Activated gamma-delta T cell (primary cell): ENCODE measurements at places on chromosomes 4 and X.

GRCh38 chr4:111120191-111120590 lies 497.3 kb upstream of the PITX2 start:
- no peak for DNase-seq

DNA sequence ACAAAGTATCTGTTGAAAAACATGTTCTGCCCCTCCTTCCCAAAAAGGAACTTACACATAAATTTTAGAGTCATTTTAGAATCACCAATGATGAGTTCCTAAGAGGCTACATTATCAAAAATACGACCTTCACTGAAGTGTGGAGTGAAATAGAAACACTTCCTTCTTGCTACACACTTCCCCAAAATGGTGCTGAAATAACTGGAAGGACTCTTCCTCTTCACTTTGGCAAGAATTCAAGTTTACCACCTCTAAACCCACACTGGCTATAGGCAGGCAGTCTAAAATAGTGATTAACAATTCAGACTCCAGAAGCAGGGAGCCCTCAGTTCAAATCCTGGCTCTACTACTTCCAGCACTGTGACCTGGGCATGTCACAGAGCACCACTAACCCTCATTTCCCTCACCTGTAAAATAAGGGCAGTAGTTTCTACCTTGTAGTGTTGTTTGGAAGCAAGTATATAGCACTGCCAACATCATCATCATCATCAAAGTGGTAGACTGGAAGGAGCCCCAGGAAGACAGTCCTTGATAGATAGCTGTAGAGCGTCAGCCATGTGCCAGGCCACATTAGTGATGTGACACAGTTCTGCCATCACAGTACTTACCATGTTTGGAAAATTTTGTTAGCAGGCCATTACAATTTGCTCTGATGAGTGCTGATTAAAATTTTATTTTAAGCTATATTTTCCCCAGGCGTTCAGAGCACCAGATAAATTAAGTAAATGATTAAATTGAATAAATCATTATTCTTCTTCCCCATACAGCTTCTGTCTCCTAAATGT lies 103.3 kb downstream of the PARM1 start:
- no peak for DNase-seq

- DNase-seq = no peak
Measured at GRCh38 chrX:49704691-49705404, 9.1 kb upstream of the PAGE1 start.

DNA sequence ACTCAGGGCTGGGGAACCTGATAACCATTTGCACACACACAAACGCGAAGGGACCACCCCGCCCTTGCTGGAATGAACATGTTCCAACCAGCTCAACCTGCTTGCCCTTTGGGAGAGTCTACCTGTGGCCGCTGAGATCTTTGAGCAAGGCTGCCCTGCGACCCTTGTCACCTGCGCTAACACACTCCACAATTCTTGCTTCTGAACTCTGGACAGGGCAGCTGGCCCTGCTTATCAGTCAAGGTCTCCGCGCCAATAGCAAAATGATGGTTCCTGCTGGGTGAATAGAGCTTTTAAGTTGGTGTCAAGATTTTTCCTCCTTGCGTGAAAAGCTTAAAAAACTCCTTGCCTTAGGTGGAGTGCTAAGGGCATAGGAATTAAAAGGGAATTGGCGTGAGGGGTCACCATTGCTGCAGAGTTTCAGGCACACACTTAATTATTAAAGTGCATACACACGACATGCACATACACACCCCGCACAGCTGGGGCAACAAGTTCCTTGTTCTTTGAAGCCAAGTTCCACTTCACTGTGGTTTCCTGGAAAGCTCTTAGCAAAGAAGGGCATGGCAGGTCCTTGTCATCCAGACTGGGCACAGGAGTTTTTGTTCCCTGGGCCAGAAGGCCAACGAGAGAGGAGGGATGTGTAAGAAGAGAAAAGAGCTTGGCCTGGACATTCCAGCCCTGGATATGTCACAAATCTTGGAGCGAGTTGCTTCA lies 207.7 kb downstream of the STIM2 start:
- no peak for DNase-seq

GRCh38 chrX:51420610-51421009 lies 75.8 kb downstream of the NUDT11 start:
- DNase-seq = no peak

GRCh38 chr4:79673377-79673776 lies 265.3 kb upstream of the GK2 start:
- DNase-seq = no peak

- no peak for DNase-seq
Measured at GRCh38 chr4:1714303-1715001, 2.3 kb upstream of the SLBP start.

GRCh38 chr4:150683775-150684350 lies 101.9 kb downstream of the MAB21L2 start:
- no peak for DNase-seq

GRCh38 chr4:17894421-17894820 lies 83.6 kb downstream of the NCAPG start:
- no peak for DNase-seq

DNA sequence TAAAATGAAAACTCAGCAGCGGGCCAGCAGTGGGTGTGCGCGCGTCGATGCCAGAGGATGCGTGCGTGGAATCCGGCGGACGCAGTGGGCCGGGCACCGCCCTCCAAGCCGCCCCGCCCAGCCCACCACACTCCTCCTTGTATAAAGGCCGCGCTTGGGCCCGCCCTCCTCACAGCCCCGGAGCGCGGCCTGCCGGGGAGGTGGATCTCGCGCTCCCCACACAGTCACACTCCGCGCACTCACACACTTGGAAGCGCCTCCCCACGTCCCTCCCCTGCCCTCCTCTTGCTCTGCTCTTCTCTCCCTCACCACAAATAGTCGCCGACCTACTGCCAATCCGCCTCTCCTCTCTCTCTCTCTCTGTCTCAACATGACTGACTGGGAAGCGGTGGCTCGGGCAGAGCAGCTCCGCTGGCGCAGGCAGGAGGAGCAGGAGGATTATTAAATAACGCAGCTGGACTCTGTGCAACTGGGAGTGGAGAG lies at the start of gene CCSER1:
CCSER1 (plus strand) TSS at position 172 of the 483 bp plus-strand sequence.
- DNase-seq = no peak

DNA sequence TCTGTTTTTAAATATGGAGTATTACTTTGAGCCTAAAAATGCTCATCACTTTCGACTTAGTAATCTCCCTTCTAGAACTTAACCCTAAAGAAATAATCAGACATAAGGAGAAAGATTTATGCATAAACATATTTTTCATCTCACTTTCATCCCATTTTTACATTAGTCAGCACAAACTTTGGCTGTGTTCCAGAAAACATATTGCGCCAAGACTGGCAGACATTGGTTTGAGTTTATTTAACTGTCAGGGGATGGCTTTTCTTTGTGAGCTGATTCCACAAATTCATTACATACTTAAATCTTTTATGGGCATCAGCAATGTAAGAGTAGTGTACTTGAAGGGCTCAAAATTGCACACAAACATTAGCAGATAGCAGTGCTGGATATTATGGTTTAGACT lies 23.7 kb downstream of the MAOA start:
- no peak for DNase-seq

GRCh38 chr4:8508740-8509139 lies 68.2 kb downstream of the TRMT44 start:
- no peak for DNase-seq

DNA sequence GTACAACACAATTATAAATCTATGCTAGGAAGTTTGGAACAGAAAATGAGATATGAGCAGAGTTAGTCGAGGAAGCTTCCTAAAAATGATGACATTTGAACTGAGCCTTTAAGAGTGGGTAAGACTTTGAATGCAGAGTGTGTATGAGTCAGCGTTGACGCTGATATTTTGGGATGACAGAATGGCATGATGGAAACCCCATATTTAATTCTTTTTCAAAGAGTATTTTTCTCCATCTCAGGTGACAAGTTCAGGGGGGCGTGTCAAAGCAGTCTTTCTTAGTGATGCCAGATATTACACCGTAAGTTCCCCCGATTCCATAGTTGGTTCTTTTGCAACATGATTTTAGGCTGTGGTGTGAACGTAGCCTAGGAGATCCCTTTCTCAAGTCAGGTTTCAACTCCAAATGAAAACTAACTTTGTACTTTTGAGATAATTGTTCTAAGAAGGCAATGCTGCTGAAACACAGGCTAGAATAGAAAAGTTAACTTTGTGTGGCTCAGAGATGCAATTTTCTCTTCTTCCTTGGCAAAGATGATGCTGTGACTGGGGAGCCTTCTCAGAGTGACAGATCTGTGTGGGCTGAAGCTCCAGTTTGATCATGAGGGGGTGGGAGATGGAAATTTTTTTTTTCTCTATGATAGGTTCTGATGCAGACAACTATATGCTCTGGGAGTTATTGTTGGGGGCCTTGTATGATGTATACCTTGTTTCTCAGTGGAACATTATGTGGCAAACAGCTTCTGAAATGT lies 59.2 kb downstream of the GLUD2 start:
- DNase-seq = no peak

DNA sequence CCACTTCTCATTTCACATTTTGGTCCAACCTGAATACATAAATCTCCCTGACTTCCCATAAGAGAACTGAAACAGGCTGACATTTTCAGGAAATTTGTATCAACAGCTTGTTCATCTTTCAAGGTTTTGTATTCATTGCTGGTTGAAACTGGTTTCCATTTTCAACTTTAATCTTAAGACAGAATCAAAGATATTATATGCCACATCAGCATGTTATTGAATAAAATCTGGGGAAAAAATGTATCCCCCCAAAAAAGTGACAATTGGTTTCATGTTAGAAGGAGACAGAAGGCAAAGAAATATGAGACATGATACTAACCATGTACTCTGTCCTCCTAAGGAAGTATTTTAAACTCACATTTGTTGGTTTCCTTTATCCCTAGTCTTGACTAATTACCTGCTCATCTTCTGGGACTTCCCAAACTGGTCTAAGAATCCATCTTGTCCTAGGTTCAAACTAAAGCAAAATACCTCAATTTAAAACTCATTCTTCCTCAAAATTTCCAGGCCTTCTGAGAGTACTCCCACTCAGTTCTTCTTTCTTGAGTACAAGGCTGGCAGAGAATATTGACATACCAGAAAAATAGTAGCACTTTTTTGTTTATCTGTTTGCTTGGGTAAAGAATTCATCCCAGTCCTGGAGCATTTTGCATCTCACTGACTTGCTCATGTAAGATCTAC lies 3.1 kb upstream of the ANTXR2 start:
- DNase-seq = no peak

DNA sequence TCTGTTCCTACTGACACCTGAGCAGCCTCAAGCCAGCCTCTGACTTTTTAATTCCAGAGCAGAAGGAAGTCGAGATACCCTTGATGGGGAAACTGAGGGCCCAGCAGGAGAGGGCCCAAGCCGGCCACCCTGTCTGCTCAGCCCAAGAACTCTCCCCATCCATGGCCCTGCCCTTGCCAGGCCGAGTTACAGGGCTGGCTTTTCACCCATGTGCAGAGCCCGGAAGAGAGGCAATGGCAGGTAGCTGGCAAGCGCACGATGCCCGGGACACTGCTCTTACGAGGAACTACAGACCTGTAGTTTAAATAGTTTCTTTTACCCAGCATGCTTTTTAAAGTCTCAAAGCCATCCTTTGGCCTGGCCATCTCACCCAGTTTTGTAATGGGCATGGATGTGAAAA lies 79.9 kb downstream of the MTMR1 start:
- no peak for DNase-seq

- DNase-seq = no peak
Measured at GRCh38 chrX:64437218-64437617, 42.0 kb upstream of the MTMR8 start.

DNA sequence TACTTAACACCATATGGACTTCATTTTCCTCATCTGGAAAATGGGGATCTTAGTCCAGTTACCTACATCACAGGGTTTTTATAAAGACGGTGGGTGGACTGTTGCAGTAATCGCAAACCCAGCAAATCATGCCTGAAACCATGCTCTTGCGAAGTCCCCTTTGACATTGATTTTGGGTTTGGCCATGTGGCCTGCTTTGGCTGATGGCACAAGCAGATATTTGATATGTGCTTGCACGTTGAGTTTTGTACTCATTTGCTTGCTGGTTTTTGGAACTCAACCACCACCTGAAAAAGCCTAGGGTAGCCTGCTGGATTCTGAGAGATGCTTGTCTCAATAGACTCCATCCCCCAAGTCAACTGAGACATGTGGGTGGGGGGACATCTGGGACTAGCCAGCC lies 14.4 kb upstream of the KLHL2 start:
- no peak for DNase-seq

DNA sequence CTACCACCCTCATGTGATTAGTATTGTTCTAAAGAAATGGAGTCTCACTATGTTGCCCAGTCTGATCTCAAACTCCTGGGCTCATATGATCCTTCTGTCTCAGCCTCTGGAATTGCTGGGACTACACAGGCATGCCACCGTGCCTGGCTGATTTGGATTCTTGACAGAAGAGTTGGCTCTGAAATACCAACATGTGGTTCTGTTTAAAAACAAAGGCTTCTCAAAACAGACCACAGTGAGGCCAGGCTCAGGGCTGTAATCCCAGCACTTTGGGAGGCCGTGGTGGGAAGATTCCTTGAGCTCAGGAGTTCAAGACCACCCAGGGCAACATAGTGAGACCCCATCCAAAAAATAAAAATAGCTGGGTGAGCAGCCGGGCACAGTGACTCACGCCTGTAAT lies 126.7 kb downstream of the DHRSX start:
- DNase-seq = no peak
